ENCODE measurements at places on chromosomes 4 and X. TPM values are rescaled to one million over a fixed set of nuclear protein-coding genes. Genes with fewer than 3 reads are reported as not detected.

DNA sequence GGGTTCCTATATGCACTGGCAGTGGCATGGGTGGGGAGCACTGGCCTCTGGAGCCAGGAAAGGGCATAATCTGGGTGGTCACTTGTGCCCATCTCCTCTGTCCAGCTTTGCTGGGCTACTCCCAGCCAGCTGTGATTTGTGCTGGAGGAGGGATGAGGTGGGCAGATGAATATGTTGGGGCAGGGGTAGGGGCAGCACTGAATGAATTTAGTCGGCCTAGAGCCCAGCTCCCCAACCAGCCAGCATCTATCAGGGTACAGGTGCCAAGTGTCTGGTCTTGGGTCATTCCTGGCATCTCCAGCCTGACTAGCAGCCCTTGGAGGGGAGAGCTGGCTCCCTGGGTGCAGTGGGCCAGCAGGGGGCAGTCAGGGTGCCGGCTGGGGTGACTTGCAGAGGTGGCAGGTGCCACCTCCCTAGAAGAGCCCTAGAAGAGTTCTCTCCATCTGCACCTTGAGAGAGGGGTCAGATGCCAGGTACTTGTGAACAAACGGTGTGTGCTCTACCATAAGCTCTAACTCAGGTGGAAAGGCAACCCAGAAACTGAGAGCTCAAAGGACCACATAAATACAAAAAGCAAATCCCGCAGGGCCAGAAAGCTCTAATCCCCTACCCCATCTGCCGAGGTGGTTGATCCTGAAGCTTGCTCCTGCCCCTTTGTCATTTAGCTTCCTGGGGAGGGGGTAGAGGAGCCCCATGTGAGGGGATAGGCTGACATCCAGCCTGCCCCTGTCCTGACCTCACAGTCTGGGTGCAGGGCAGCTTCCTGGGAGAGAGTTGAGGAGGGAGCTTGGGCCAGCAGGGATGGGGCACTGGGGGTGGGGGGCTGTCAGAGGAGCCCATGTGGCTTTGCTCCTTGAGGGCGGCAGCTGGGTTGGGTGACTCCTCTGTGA lies 2.2 kb downstream of the SORCS2 start:
- no peaks in the 10 kb centered on the region for H3K27me3 ChIP-seq
- peaks cover 7% of the 10 kb centered on the region for H3K4me1 ChIP-seq
- H3K27ac ChIP-seq = no peak overlapping the region

DNA sequence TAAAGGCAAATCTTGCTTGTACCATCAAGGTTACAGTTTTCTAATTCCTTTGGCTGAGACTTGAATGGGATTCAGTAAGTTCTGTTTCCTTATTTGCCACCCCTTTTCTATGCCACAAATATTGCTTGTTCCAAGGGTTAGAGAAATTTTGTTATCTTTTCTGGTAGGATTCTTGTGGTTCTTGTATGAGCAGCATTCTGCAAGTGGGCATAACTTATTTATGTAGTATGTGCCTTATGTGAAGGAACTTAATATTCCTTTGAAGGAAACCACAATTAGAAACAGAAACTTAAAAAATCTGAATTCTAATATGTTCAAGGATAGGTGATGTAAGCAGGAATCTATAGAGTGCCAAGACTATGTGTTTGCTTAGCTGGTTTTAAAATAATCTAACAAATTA lies 53.1 kb upstream of the TSPAN5 start:
- H3K27ac ChIP-seq = no peak overlapping the region
- H3K36me3 ChIP-seq = no peaks in the 10 kb centered on the region
- no peak overlapping the region for H3K4me3 ChIP-seq
- no peak for DNase-seq
- H3K4me1 ChIP-seq = no peaks in the 10 kb centered on the region

GRCh38 chr4:82069883-82070638 lies 303.7 kb downstream of the HNRNPD start:
- DNase-seq = no peak
- H3K4me3 ChIP-seq = no peak overlapping the region
- no peaks in the 10 kb centered on the region for H3K27me3 ChIP-seq

- no peak overlapping the region for H3K4me3 ChIP-seq
- H3K27ac ChIP-seq = no peak overlapping the region
- no peaks in the 10 kb centered on the region for H3K4me1 ChIP-seq
- no peak for DNase-seq
- H3K27me3 ChIP-seq = no peaks in the 10 kb centered on the region
- H3K36me3 ChIP-seq = no peaks in the 10 kb centered on the region
Measured at GRCh38 chr4:14289708-14290107, 662.2 kb upstream of the BOD1L1 start.

DNA sequence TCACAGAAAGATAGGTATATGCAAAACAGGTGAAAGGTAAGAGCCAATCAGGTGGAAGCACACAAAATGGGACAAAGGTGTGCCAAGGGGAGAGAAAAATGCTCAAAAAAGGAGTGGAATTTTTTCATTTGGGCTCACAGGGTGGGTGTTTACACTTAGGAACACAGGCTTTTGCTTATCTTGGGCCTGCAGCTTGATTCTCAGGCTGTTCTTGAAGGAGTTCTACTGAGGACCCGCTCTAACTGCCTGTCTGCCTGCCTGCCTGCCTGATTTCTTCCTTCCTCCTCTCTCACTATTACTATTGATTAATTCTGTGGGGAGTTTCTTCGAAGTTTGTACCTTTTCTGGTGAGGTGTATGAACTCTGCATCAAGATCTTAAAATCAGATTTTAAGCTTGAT lies 120.3 kb upstream of the CTSO start:
- H3K4me1 ChIP-seq = no peaks in the 10 kb centered on the region
- no peaks in the 10 kb centered on the region for H3K27me3 ChIP-seq
- H3K27ac ChIP-seq = no peak overlapping the region
- H3K36me3 ChIP-seq = no peaks in the 10 kb centered on the region
- DNase-seq = no peak

DNA sequence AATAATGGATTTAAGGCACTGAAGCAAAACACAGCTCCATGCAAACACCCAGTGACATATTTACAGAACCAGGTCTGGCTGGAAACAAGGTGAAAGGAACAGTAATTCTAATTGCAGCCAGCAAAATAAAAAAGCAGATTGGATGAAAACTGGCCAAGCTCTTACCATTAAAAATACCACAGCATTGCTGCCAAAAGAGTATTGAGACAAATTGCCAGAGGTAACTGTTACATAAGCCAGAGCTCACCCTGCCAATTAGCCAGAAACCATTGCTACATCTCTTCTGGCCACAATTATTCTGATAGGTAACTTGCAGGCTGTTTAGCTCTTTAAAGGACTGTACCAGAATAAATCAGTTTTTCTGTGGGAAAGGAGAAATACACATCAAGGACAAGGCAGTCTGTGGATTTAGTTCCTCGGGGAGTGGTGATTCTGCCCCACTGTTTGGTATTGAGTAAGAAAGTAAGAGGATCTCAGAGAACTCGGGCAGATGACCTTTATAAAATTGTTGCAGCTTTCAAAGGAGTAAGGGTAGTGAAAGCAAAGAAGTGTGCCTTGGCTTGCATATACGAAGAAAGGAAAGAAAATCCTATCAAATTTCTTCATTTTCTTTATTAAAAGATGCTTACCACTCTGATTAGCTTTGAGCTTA lies 369.5 kb downstream of the PPP3CA start:
- H3K4me1 ChIP-seq = peaks cover 16% of the 10 kb centered on the region
- no peaks in the 10 kb centered on the region for H3K36me3 ChIP-seq
- H3K27ac ChIP-seq = no peak overlapping the region
- H3K4me3 ChIP-seq = peak overlapping the region; percentile 29

DNA sequence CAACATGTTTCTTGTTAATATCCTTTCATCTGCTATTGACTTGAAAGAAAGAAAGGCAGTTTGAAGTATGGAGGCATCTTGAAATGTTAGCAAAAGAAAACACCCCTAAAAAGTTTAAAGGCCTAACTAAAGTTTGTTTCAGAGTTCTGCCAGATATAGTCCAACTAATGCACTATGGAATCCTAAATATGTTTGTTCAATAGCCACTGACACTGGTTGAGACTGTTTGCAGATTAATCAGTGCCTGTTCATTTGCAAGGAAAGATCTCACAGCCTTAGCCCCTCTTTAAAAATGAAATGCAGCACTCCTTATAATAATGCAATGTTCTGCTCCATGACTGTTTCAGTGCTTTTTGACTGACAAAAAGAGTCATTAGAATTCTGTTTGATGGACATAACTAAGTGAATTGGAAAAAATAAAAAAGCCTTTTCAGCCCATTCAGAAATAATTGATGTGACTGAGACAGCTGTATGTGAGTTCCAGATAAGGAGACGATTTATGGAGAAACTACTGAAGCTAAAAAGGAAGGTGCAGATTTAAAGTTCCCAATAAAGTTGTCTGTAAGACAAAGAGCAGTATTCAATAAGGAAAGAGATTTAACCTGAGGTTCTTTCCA lies 192.0 kb downstream of the PCDH7 start:
- no peaks in the 10 kb centered on the region for H3K4me1 ChIP-seq
- no peak overlapping the region for H3K4me3 ChIP-seq
- DNase-seq = no peak
- no peak overlapping the region for H3K27ac ChIP-seq
- no peaks in the 10 kb centered on the region for H3K36me3 ChIP-seq

- H3K27ac ChIP-seq = no peak overlapping the region
- no peaks in the 10 kb centered on the region for H3K27me3 ChIP-seq
- DNase-seq = no peak
- H3K36me3 ChIP-seq = no peaks in the 10 kb centered on the region
- peaks cover 8% of the 10 kb centered on the region for H3K4me1 ChIP-seq
Measured at GRCh38 chr4:153413842-153414241, 52.3 kb upstream of the TMEM131L start.

GRCh38 chrX:119617517-119618164 lies 11.4 kb upstream of the NKRF start:
- no peaks in the 10 kb centered on the region for H3K4me1 ChIP-seq
- no peak overlapping the region for H3K27ac ChIP-seq
- H3K36me3 ChIP-seq = no peaks in the 10 kb centered on the region
- H3K4me3 ChIP-seq = no peak overlapping the region
- DNase-seq = no peak
- no peaks in the 10 kb centered on the region for H3K27me3 ChIP-seq

DNA sequence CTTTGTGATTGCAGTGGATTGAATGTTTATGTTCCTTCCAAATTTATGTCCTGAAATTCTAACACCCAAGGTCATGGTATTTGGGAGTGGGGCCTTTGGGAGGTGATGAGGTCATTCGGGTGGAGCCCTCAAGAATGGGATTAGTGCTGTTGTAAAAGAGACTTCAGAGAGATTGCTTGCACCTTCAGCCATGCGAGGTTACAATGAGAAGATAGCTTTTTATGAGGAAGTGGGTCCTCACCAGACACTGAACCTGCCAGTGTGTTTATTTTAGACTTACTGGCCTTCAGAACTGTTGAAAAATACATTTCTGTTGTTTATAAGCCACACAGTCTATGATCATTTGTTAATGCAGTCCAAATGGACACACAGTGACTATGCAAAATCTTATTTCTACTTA lies 161.0 kb upstream of the GPRIN3 start:
- no peaks in the 10 kb centered on the region for H3K4me1 ChIP-seq
- no peak overlapping the region for H3K27ac ChIP-seq
- no peak overlapping the region for H3K4me3 ChIP-seq

- no peaks in the 10 kb centered on the region for H3K36me3 ChIP-seq
- peaks cover 14% of the 10 kb centered on the region for H3K4me1 ChIP-seq
- no peak overlapping the region for H3K4me3 ChIP-seq
- H3K27me3 ChIP-seq = no peaks in the 10 kb centered on the region
- H3K27ac ChIP-seq = no peak overlapping the region
Measured at GRCh38 chr4:38177641-38178391, 217.6 kb downstream of the PTTG2 start.

GRCh38 chr4:142913461-142914030 lies 67.4 kb upstream of the INPP4B start:
- no peaks in the 10 kb centered on the region for H3K27me3 ChIP-seq
- H3K36me3 ChIP-seq = no peaks in the 10 kb centered on the region
- DNase-seq = no peak
- no peak overlapping the region for H3K27ac ChIP-seq
- H3K4me3 ChIP-seq = no peak overlapping the region

GRCh38 chr4:144902614-144903013 lies 195.4 kb downstream of the ANAPC10 start:
- no peak overlapping the region for H3K4me3 ChIP-seq
- no peak for DNase-seq
- H3K36me3 ChIP-seq = no peaks in the 10 kb centered on the region
- no peaks in the 10 kb centered on the region for H3K27me3 ChIP-seq
- H3K4me1 ChIP-seq = no peaks in the 10 kb centered on the region

DNA sequence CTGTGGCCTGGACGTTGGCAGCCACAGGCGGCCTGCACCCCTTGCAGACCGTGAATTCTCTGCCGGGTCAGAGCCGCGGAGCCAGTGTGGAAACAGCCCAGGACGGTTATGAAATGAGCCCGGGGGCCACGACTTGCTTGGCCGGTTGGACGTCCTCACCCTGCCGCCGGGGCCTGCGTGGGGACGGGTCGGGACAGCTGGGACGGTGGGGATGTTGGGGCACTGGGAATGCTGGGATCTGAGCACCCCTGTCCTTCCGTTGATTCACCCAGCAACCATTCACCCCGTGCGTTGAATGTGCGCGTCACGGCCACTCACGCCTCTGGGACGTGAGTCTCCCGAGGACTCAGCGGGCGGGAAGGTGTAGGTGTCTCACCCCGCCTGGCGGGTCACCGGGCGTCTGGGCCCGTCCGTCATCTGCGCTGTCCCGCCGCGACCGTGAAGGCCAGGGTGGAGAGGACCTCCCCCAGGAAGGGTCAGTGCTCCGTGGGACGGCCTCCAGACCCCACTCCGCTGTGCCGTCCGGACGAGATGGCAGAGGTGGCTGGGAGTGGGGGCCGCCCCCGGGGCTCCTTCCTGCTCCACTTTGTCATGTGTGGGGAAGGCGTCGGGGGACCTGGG lies 4.5 kb upstream of the PLCXD1 start:
- DNase-seq = no peak
- no peaks in the 10 kb centered on the region for H3K36me3 ChIP-seq
- H3K4me3 ChIP-seq = peak overlapping the region; percentile 65
- peaks cover 9% of the 10 kb centered on the region for H3K27me3 ChIP-seq

DNA sequence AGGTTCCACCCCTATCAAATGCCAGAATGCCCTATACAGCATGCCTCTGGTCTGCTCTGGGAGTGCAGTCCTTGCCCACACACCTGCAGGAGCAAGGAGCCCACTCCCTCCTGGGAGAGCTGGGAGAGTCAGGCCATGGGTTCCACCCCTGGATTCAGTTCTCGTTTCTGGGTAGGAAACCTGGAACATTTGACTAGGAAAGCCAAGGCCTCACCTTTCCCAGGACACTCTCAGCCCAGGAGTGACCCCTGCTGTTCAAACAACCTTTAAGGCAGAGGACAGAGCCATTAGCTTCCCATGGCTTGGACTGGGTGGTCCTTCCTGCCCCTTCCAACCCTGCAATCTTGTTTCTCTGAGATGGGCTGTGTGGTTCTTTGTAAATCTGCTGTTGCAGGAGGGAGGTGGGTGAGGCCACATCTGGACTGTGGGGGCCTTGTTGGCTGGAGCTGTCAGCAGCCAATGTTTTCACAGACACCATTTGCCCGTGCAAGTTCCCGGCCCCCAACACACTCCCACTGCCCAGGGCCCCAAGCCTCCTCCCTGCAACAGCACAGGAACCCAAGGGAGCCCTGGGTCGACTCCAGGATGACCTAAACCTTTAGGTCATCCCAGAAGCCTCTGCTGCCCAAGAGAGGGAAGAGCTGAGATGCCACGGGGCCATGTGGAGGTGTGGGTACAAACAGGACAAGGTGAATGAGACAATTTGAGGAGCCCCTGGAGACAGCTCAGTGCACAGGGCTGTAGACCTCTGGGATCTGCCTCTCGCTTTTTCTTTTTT lies 104.4 kb downstream of the PJA1 start:
- no peak for DNase-seq
- H3K27ac ChIP-seq = no peak overlapping the region
- no peaks in the 10 kb centered on the region for H3K27me3 ChIP-seq
- no peaks in the 10 kb centered on the region for H3K36me3 ChIP-seq
- no peak overlapping the region for H3K4me3 ChIP-seq

Gene DMRTC1B
- not detected for total RNA-seq

Gene ANKRD50
- total RNA-seq = 4.6 TPM

Gene MAGEA1
- total RNA-seq = not detected

Gene GPM6B
- 2.5 TPM for total RNA-seq

Gene NPY5R
- total RNA-seq = not detected

Gene DYNLT3
- 13.3 TPM for total RNA-seq

Measured in psoas muscle (tissue), 8 donors.